ENCODE measurements at places on chromosomes 12 and 14.

- no peak for DNase-seq
Observed at GRCh38 chr14:99660794-99661193, 15.9 kb downstream of the HHIPL1 start.

DNA sequence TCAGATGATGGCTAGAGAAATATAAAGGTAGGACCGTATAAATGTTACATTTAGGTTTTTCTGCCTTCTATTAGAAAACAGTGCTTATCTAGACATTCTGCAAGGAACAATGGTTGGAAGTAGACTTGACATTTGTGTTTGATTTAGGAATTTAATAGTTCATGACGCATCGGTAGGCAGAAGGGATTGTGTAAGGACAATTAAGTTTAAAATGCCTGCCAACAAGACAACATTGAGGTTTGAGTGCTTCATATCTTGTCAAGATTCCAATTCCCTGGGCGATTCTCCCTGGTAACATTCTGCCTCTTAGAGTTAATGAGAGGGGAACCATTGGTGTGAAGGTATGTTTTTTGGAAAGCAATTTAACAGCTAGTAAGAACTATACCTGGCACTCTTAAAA, 186.8 kb upstream of the RBM19 start:
- no peak for DNase-seq

DNA sequence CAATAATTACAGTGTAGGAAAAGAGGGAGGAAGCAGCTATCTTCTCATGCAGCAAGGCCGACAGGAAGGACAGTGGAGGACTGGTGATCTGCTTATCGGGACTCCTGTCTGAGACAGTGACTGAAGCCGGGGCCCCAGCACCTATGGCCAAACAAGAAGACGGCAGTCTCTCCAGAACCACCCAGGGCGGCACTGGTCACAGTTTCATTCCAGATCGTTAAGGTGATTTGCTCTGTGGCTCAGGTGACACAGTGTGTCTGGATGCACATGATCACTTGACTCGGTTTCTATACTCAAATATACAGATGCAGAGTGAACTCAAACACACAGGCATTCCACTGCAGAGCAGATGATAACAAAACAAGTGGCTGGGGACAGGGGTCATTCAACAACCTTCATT, 52.1 kb upstream of the CORO1C start:
- no peak for DNase-seq

- no peak for DNase-seq
Observed at GRCh38 chr14:46091819-46092218, 559.8 kb downstream of the RPL10L start.
